NCI-H2171 treated with DMSO at 0.1 percent for 48 hours (cell line): ENCODE measurements at places on chromosomes 2 and 18.
A peak's percentile ranks its signal among the peaks of the same experiment; 100 is the strongest.

DNA sequence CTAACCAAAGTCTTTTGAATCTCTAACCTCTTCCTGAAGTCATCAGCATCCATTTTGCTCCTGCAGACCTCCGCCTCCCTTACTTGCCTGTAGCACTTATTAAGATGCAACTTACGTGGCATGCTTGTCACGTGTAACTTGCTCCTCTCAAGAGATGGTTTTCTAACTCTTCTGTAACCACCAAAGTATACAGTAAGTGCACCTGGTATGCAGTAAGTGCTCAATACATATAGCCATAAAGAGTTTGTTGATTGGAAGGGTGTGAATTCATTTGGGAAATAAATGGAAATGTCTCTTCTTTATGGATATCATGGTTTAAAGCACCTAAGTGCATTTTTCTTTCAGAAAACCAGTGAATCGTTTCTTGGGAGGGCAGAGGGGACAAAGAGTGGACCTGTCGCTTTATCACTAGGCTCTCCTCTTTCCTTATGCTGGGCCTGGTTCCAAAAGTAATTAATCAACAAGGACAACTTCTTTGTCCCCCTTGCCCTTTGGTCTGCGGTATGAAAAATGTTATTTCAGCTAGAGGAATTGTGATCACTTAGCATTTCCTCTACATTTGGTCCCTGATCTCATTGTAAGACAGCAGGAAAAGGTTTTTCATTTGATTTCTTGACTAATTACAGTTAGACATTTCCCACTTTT is 370.0 kb upstream of the SPRED2 start:
- DNase-seq, result no peak

DNA sequence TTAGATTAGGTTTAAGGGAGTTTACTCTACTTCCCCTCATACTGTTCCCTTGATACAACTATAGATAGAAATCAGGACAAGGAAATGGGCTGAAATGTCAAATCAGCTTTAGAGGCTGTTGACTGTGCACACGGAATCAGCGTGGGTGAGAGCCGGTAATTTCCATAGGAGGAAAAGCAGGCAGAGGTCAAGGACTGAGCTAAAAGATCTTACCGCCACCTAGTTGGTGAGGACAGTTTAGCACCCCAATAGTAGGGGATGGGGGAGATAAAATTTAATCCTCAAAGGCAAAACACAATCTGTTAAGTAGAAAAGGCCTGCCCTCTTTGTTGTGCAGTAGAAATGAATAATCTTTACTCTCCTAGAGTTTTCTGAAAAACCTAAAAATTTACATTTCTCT is 1154.5 kb upstream of the CHAC2 start:
- no peak for DNase-seq

- no peak for DNase-seq
Observed at GRCh38 chr2:131127076-131127475, 21.9 kb downstream of the PLEKHB2 start.

- peak; percentile 48 for DNase-seq
Observed at GRCh38 chr2:12543978-12544558, 172.7 kb upstream of the TRIB2 start.

- DNase-seq, result no peak
Observed at GRCh38 chr2:182593394-182593975, 122.6 kb upstream of the DNAJC10 start.

GRCh38 chr18:10949655-10950054 is 199.7 kb downstream of the PIEZO2 start:
- DNase-seq, result no peak

GRCh38 chr2:8563814-8564474 is 117.9 kb upstream of the ID2 start:
- DNase-seq, result no peak

DNA sequence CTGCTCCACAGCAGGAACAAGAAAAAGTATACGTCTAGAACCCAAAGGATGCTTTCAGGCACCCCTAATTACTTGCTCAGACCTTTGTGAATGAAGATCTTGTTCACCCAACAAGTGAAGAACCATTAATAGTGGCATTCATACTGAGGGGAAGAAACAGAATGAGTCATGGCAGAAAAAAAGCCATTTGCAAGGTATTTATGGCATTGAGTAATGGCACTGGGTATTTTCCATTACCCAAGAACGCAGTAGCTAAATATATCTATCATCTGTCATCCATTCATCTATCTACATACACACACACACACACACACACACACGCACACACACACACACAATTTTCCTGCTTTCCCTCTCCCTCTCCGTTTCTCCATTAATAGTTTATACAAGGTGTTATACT is 56.4 kb upstream of the XIRP2 start:
- no peak for DNase-seq

GRCh38 chr2:239393388-239393940 is 7.4 kb downstream of the HDAC4 start:
- DNase-seq, result no peak

DNA sequence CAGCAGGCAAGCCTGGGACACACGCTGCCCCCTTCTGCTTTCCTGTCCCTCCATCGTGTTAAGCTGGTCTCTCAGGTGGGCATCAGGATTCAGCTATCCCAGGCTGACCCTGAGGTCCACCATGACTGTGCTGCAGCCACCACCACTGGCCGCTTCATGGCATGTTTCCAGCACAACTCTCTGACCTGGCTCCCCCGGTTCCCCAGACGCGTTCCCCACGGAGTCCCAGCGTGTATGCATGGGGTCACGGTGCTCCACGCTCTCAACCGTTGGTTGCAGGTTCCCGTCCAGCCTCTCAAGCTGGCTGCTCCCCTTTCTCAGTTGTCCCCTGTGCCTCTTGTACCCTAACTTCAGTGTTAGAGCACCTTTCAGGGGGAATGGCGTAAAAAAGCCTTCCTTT is 20.3 kb downstream of the HPCAL1 start:
- no peak for DNase-seq

GRCh38 chr2:1518331-1518803 is 105.1 kb downstream of the TPO start:
- DNase-seq, result peak; percentile 79

DNA sequence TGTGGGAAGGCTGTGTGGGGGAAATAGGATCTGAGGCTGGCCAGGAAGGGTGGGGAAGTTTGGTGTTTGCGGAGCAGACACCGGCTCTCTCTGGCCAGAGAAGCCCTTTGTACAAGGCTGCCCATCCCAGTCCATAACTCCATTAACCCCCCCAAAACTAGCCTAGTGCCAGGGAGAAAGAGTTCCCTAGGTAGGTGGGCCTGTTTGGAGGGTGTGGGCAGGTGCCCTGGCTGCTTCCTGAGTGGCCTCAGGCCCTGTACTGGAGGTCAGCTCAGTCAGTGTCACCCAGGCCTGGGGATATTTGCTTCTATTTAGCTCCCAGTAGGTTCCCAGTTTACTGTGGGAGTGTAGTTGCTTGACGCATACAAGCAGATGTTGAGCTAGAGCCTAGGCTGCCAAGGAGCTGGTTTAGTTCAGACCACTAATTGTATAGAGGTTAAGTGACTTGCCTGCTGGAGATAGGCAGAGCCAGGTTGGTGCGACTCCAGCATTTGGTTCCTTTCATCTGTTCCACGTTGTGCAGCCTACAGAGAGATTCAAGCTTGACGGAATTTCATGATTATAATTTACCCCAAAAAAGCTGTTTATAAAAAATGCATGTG is 2.9 kb upstream of the GREB1 start:
- DNase-seq, result no peak

DNA sequence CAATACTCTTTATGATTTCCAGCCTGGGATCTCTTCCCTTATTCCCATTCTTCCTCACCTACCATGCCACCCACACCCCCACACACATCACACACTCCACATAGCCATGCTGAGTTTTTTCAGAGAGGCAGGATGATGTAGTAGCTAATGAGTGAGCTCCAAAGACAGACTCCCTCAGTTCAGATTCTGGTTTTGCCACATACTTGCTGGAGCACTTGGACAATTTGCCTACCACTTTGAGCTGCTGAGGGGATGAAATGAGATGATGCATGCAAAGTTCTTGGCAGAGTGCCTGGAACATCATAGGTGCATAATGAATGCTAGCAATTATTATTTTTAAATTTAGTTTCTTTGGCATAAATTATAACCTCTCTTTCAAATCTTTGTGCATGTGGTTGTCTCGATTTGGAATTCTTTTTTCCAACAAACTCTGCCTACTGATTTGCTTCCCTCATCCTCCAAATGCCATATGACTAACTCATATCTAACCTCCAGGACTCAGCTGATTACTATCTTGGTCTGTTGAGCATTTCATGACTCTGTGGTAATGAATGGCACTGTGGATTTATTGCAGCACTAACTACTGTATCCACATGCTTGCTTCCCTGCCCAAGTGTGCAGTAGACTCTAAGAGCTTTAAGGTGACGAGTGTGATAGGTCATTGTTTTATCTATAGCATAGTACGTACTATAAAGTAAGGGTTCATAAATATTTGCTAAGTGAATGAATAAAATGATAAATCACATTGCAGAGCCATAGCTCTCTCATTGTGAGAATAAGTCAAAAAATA is 99.1 kb downstream of the TACR1 start:
- DNase-seq, result peak; percentile 22

DNA sequence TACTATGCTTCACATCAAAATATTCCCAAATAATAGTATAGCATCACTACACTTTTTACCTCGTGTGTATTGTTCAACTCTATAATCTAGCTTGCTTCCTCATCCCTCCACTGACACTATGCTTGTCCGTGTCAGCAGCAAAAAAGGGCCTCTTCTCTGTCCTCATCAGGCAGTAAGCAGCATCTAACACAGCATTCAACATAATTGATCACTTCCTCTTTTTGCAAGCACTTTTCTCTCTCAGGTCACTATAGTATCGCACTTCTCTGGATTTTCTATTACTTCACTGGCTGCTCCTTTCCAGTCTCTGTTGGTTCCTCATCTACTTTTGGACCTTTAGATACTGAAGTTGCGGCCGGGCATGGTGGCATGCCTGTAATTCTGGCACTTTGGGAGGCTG is 64.9 kb upstream of the ZSWIM2 start:
- DNase-seq, result no peak

- no peak for DNase-seq
Observed at GRCh38 chr2:26336719-26337118, 9.2 kb upstream of the SELENOI start.

GRCh38 chr2:205783872-205784499 is 101.7 kb downstream of the NRP2 start:
- DNase-seq, result no peak
